Cardiac fibroblast (primary cell): ENCODE measurements at places on chromosomes 4 and X.

DNA sequence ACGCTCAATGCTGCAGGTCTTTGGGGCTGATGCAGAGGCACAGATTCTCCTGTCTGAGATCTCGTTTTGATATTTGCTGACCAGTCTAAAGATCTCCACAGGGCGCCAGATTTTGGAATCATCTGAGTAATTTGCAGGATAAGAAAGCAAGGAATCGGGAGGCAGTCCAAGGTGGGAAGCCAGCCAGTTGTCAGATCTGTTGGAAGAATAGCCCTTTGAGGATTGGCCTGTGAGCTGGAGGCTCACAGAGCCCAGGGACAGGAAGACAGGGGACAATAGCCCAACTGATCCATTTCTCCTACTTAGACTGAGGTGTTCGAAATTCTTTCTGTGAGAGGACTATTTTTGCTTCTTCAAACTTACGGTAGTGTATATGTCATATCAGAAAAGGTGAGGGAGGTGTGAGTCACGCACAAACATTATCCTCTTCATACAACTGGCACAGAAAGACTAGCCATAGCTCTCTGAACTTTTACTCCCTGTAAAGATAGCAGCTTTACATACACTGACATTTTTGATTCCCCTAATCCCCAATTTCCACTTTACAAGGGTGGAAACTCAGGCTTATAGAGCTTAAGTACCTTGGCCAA, 8.8 kb downstream of the DIPK2B start:
- no peak for DNase-seq

DNA sequence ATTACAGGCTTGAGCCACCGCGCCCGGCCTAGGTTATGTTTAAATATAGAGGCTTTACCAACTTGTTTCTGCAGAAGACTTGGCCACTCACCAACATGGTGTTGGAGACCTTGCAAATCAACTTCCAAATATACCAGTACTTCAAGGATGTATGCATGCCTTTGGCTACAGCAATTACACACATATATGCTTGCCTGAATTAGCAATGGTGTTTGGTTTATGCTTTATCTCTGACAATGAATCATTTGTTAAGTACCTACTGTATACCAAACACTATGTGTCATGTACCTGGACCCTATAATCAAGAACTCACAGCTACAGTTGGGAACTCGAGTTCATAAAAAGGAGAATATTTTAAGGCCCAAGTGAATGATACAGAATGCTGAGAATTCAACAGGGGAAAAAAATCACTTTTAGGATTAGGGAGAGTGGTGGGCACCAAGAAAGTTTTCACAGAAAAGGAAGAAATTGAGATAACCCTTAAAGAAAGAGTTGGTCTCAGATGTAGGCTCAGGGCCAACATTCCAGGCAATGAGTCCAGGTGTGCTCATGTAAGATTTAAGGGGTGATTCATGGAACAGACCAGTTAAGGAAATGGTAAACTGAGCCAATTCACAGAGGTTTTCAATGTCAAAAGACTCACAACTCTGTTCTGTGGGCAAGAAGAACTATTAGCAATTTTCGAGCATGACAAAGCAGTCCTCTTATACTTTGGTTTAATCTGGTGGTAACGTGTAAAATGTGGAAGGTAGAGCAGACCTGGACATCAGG, 98.9 kb downstream of the BCOR start:
- no peak for DNase-seq

DNA sequence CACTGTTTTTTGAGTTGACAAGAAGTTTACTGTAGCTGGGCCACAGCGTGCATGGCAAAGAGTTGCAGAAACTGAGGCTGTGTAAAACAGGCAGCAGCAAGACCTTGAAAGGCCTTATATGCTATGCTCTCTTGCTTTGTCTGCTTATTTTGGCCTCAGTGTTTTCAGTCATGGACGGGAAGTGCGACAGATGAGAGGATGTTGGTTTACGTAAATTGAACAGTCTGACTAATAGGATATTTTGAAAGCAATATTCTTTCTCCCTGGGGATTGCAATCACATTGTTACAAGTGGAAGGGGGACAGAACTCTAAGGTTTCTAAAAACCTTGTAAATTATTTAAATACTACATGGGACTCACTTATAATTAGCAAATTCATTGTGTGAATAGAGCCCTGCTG, 32.2 kb upstream of the MAGEA10 start:
- no peak for DNase-seq

DNA sequence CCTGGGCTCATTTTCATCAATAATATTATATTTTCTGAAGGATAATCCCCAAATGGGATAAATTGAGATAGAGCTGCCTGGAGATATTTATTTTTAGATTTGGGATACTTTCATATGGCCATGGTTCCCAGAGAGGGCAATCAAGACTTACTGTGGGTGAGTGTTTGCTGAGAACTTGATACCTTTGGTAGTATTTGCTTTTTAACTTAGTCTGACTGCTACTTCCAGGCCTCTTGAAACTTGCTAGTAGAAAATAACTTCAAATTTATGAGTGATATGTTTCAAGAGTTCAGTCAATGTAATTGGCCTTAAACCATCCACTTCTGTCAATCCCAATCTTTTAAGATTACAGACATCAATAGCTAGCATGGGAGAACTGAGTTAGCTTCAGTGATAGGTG, 181.6 kb upstream of the POU3F4 start:
- DNase-seq: no peak

DNA sequence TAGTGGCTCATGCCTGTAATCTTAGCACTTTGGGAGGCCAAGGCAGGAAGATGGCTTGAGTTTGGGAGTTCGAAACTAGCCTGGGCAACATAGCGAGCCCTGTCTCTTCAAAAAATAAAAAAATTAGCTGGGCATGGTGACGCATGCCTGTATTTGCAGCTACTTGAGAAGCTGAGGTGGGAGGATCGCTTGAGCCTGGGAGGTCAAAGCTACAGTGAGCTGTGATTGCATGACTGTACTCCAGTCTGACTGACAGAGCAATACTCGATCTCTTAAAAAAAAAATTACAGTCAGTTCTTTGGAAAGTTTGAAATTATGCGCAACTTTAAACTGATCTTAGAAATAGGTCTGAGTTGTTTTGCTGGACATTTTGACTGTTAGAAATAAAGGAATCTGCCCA, 55.8 kb downstream of the DOCK11 start:
- no peak for DNase-seq

DNA sequence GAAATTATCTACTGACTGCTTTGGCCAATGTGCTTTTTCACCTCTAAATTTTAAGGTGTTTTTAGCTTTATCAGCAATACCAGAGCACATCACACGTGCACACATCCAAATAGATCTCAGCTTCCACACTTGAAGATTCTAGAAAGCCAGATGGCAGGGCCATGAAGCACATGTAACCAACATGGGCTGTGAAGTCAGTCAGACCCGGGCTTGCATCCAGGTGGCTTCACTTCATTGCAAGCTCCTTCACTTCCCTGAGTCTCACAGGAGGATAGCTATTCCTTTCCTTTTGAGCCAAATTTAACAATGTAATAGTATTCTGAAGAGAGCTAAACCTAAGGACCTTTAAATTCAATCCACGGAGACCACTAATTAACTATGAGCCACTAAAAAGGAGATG, 86.5 kb downstream of the SH3RF1 start:
- no peak for DNase-seq

DNA sequence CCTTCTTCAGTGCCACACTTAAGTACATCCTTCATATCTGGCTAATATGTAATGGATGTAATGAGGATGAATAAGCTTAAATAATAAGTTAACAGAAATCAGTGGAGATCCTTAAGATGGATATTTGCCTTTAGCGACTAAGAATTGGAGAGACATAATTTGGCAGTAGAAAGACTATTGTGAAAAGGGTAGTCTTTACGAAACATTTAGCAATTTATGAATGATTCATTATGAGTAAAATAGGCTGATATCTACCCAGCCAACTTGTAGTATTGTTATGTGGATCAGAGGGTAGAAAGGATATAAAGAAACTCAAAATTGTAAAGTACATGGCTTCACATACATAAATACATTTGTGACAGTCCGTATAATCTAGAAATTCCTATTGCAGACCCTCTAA, 2371.8 kb downstream of the PCDH7 start:
- DNase-seq: peak; percentile 68

DNA sequence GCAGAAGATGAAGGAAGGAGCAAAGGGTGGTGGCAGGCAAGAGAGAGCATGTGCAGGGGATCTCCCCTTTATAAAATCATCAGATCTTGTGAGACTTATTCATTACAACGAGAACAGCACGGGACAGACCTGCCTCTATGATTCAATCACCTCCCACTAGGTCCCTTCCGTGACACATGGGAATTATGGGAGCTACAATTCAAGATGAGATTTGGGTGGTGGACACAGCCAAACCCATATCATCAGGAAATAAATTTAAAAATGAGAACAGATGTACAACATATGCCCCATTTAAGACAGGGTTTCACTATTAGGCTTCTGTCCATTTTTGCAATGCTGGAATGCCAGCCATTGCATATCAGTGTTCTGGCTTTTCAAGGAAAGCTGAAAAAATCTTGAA, 346.7 kb upstream of the SLIT2 start:
- no peak for DNase-seq

- DNase-seq: no peak
Measured at GRCh38 chr4:38495446-38495845, 168.6 kb upstream of the KLF3 start.

DNA sequence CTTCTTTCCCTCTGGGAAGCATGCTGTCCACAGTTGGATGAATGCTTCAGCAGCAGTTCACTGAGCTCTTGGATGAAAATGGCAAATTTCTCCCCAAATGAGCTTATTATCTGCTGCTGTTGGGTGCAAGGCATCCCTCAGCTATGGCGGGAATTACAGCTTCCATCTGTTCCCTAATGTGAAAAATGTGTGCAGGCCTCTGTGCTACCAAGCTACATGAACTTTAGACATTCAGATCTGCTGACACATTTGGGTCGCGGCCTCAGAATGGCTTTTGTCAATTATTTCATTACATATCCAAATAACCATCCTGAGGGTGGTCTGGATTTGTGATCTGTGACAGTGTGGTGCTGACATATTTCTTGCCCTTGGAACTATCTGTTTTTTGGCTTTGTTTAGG, 119.5 kb upstream of the SCML1 start:
- no peak for DNase-seq

- peak; percentile 39 for DNase-seq
Measured at GRCh38 chrX:7119950-7120877, 27.3 kb upstream of the STS start.

DNA sequence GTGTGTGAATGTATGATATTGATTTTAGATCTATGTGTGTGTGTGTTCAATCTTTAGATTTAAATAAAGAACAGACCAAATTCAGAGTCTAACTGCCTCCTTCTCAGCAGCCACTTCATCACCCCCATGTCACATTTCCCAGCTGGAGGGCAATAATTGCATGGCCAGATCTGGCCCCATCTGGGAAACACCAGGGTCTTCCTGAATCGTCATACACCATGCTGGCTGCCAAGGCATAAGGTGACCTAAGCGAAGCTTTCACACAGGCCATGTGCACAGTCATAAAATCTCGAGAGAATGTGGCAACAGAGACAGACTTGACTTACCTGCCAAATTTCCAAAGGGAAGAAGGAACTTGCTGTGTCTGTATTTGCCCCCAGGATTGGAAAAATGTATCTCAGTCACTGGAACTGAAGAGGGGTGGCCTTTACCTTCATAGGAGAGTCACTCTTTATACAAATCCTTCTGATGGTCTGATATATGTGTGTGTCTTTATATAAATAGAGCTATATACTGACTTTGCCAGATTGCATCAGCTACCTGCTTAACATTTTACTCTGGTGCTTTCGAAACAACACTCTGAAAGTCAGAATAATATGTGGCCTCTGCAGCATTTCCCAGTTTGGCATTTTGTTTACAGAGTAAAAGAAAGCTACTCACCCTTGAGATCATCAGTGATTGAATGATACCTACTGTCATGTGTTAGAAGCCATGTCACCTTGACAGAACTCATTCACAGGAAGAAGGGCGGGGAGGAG, at the start of gene PLAC1:
PLAC1 (minus strand) TSS at position 470 of the 758 bp plus-strand sequence. CDS start 91,789 bp downstream, outside the sequence.
- no peak for DNase-seq

GRCh38 chrX:148562846-148563245, 62.4 kb downstream of the AFF2 start:
- DNase-seq: no peak

GRCh38 chr4:62791386-62791785, 1591.3 kb downstream of the ADGRL3 start:
- no peak for DNase-seq

DNA sequence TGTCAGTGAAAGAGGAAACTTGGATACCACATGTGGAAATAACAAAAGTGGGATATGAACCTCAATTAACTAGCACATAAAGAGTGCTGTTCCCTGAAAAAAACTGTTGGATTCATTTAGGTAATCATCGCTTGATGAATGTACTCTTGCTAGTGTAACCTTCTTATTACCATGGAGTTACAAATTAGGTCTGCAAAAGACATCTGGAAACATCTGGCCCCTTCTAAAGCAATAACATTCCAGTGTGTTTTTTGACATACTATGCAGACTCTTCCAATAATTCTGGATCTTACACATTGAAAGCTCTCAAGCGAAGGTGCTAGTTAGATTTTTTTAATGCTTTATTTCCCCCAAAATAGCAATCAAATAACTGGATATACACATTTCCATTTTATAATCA, 134.6 kb downstream of the ATP10D start:
- DNase-seq: no peak

DNA sequence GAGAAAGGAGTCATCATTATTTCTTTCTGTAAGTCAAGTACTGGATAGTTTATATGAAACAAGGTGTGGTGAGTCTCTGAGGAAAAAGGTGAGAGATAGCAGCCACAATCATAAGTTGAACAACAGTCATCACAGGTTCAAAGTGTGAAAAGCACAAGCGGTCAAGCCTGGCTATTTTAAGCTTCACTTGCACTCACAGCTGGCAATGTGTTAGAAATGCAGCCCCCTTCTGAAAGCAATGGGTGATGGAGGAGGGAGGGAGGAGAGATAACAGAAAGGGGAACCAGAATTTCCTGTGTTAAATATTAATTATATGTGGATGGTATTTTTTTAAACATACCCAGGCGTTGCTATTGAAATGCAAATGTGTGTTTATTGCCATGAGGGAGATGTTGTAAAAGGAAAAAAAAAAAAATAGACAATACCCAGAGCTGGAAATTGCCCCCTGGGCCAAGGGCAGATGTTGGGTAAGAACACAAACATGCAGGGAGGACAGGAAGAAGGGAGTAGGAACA, 26.9 kb upstream of the BMP3 start:
- no peak for DNase-seq

DNA sequence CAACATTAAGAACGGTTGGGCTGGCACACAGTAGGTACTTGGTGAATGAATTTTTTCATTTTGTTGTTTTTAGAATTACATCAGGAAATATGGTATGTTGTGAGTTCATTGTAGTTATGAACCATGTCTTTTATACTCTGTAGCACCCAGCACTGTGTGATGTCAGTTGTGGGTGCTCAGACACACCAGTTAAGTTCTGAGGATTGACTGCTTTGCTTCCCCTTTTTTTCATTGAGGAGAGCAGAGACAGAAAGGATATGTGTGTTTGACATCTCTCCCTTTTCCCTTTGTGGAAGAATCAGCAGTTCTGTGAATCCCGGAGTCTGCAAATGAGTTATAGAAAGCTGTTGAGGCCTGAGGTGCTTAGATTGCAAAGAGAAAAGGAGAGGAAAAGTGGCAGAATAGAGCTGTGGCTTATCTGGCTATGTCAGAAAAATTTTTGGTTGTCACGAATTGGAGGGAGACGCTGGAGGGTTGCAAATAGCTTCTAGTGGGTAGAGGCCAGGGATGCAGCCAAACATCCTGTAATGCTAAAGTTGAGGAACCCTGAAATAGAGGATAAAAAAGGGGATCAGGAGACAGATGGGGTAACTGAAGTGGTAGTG, 13.1 kb downstream of the SMAD1 start:
- DNase-seq: no peak
